Activated T-cell treated with anti-CD3 and anti-CD28 coated beads for 48 hours (primary cell): ENCODE measurements at places on chromosomes 1 and 21.

- DNase-seq = no peak
Measured at GRCh38 chr21:43797415-43797814, 8.0 kb downstream of the RRP1 start.

GRCh38 chr1:43789604-43790550, 82.5 kb downstream of the ST3GAL3 start:
- no peak for DNase-seq

- no peak for DNase-seq
Measured at GRCh38 chr1:75542818-75543570, 67.9 kb downstream of the SLC44A5 start.

DNA sequence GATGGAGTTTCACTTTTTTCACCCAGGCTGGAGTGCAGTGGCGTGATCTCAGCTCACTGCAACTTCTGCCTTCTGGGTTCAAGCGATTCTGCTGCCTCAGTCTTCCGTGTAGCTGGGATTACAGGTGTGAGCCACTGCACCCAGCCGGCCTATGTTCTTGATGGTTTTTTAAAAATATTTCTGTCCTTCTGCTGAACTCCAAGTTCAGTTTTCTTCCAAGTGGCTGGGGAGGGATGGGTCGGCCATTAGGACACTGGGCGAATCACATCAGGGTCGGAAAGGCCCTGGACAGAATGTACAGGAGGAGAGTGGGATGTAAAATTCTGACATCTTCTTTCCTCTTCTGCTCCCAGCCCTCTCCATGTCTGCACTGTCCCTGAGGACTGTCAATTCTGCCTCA, 289.6 kb downstream of the PTPRU start:
- DNase-seq = no peak

- no peak for DNase-seq
Measured at GRCh38 chr21:44368711-44369446, 15.5 kb downstream of the TRPM2 start.
